ENCODE measurements at places on chromosomes 7 and 10. TPM values are rescaled to one million over a fixed set of nuclear protein-coding genes. Genes with fewer than 3 reads are reported as not detected.

The KAZALD1 gene
- 9.6 TPM for total RNA-seq

The LIPN gene
- not detected for total RNA-seq

DNA sequence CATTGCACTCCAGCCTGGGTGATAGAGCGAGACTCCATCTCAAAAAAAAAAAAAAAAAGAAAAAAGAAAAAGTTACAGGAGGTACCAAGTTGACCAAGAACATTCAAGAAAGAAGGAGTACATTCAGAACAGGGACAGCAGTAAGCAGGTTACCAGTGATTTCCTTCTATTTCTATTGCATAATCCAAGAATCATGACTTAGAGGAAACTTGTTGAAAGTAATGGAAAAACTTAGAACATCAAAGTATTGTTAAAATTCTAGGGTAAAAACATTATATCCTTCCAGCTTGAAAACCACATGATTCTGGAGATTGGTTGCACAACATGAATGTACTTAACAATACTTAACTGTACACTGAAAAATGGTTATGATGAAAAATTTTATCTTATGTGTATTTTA lies 25.2 kb downstream of the RAPGEF5 start:
- no peak for DNase-seq

DNA sequence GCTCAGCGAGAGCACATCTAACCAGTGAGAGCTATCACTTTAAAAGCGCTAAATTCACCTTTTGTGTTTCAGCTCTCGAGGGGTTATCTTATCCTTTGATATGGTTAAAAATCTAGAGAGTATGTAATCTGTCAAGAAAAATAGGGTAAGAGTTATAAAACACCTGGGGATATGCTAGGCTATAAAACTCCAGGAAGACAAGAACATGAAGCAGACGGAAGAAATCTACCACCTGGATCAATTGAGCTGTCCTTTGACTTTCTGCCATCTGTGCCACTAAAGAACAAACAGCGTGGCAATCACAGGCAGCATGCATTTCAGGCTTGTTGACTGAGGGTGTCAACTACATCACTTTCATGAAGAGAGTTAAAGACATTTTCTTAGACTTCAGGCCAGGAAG lies 83.1 kb downstream of the ZNF248 start:
- no peak for DNase-seq

DNA sequence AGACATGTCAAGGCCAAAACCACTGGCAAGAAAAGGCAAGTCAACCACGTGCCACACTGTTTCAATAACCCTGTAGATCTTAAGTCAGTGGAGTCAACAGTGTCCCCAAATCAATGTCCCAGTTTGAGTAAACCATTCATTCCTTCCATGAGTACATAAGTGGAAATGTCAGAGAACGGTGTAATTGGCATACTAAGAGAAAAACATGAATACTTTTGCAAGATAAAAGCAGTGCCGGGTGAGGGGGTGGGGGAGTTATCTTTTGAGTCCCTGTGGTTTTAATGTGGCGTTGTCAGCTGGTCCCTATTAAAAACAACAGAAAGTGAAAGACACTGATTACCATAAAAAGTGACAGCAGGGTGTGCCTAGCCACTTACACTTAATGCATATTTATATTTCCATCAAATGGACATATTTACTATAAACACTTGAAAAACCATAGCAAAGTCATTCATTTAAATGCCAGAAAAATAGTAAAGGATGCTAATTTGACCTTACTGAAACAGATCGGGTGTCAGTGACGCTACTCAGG lies 37.8 kb downstream of the RSU1 start:
- no peak for DNase-seq

DNA sequence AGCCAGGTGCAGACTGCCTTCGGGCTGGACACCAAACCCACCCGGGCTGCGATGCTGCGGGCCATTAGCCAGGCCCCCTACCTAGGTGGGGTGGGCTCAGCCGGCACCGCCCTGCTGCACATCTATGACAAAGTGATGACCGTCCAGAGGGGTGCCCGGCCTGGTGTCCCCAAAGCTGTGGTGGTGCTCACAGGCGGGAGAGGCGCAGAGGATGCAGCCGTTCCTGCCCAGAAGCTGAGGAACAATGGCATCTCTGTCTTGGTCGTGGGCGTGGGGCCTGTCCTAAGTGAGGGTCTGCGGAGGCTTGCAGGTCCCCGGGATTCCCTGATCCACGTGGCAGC lies 50.0 kb downstream of the VWA2 start:
- no peak for DNase-seq

The MAGI2 gene
- total RNA-seq: 5.8 TPM

GRCh38 chr10:125114761-125115391 lies 45.5 kb downstream of the CTBP2 start:
- DNase-seq: no peak

The PRPS1L1 gene
- total RNA-seq: not detected

GRCh38 chr10:123571978-123572377 lies 94.2 kb upstream of the GPR26 start:
- DNase-seq: no peak

The ENO4 gene
- 1.4 TPM for total RNA-seq

The PARP12 gene
- 58.5 TPM for total RNA-seq

The PILRA gene
- total RNA-seq: 2.3 TPM

DNA sequence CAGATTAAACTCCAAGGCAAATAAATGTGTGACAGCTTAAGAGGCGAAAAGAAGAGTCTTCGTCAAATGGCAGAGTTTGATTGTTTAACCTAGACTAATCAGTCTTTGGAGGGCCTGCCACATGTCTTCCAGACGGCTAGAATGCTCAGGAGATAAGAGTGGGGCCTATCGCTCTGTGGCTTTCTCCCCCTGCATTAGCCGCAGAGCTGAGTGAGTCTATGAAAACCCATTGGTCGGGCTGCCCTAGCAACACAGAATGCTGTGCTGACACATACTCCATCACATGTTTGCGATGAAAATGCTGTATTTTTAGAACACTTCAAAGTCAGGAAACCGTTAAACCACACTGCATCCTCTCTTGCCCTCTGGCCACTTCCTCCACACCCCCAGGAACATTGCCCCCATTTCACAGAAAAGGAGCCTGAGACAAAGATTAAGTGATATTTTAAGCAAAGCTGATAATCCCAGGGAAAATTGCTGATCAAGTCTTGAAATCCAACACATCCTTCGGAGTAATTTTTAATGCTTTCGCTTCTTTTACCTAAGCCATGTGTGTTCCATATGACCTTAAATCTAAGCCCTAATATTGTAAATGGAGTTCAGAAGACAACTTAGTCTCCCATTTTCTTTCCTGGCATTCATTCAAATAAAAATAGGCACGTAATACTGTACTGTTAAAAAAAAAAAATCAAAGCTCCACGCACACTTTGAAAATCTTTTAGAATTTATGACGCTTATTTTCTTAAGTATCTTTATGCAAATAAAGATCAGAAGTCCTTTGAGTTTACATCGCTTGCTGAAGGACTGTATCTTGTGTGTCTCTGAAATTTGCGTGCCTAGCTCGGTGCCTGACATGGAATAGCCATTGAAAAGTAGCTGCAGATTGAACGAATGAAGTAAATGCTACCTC lies 161.2 kb downstream of the CELF2 start:
- peak; percentile 88 for DNase-seq

- DNase-seq: peak; percentile 72
Observed at GRCh38 chr7:9192969-9193368, 759.6 kb downstream of the NXPH1 start.

GRCh38 chr10:132023092-132023811 lies 41.5 kb upstream of the BNIP3 start:
- DNase-seq: peak; percentile 26

DNA sequence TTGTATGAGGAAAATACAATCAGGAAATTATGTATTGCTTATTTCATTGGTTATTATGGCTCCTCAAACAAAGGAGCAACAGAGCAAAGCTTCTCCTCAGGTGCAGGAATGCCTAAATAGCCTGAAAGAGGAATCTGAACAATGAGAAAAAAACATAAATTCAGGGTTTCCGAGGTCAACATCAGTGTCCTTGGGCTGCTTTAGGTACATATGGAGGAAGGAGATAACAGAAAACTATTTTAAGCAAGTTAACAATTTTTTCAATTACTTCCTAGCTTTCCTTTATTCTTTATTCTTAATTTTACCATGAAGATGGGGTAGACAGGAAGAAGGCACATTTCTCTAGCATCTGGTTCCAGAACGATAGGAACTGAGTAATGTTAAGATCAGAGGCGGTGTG lies 14.0 kb downstream of the SLC16A9 start:
- no peak for DNase-seq

DNA sequence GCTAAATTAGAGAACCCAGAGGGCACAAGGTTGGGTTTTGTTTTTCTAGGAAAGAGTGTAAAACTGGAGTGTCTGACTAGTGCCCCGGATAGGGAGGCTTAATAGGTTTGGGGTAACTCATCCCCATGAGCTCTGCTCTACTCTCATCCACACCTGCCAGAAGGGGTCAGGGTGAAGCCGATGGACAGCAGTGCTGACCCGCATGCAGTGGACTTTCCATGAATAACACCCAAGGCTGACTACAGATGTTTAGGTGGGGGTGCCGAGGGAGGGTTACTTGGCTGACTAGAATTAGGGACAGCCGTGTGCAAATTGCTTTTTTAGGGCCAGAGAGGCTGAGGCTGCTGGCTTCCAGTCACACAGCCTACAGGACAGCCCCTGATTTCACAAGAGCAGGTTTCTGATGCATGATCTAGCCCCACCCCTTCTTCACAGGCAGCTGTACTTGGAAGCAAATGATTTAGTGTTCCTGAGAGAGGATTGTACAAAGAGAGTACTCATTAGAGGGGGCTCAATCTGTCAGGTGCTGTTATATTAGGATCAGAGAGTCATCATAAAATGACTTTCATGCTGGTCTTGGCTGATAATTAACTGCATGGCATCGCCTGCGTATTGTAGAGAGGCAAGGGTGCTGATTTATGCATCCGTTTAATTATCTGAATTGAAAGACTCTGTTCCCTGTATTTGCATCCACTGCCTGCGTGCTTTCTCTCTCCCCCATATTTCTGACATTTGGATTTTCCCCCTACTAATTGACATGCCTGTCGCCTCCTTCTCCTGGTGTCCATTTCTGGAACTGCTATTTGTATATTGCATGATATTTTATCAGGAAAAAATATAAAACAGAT lies 9.5 kb downstream of the INHBA start:
- DNase-seq: no peak

DNA sequence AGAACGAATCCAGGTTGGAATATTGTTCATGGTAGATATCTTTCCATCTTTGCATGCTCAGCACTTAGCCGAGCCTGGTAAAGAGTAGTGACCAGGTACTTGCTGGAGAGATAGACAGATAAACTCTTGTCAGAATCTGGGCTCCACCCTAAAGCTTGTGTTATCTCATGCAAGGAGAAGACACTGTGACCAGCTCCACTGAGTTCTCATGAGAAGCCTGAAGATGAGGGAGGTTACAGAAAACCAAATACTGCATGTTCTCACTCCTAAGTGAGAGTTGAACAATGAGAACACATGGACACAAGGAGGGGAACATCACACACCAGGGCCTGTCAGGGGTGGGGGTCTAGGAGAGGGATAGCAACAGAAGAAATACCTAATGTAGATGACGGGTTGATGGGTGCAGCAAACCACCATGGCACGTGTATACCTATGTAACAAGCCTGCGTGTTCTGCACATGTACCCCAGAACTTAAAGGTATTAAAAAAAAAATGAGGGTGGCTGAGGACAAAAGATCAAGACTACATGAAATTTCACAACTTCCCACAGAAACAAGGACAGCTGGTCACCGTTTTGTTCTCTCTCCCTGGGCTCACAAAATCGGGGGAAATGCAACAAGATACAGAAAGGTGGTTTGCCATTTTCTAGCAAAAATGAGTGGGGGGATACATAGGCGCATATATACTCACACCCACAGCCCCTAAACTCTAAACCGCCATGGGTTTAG lies 17.4 kb downstream of the DLG5 start:
- no peak for DNase-seq

DNA sequence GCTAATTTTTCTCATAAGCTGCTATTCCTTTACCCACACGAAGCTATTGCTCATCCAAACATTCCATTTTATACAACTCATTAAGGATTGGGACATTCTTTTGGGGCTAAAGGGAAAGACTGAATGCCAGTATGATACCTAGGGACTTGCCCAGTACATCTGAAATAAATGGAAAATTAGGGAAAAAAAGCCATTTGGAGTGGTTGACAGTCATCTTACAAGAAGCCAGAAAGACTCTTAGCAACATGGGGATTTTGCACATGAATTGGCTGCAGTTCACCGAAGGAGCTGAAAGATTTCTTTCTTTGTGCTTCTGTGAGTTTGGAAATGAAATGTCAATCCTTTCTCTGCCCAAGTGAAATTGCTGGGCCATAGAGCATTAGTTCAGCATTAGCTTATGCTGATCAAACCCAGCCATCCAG lies 43.3 kb upstream of the MTURN start:
- peak; percentile 88 for DNase-seq

GRCh38 chr10:26739071-26739631 lies 41.6 kb downstream of the PDSS1 start:
- DNase-seq: no peak

DNA sequence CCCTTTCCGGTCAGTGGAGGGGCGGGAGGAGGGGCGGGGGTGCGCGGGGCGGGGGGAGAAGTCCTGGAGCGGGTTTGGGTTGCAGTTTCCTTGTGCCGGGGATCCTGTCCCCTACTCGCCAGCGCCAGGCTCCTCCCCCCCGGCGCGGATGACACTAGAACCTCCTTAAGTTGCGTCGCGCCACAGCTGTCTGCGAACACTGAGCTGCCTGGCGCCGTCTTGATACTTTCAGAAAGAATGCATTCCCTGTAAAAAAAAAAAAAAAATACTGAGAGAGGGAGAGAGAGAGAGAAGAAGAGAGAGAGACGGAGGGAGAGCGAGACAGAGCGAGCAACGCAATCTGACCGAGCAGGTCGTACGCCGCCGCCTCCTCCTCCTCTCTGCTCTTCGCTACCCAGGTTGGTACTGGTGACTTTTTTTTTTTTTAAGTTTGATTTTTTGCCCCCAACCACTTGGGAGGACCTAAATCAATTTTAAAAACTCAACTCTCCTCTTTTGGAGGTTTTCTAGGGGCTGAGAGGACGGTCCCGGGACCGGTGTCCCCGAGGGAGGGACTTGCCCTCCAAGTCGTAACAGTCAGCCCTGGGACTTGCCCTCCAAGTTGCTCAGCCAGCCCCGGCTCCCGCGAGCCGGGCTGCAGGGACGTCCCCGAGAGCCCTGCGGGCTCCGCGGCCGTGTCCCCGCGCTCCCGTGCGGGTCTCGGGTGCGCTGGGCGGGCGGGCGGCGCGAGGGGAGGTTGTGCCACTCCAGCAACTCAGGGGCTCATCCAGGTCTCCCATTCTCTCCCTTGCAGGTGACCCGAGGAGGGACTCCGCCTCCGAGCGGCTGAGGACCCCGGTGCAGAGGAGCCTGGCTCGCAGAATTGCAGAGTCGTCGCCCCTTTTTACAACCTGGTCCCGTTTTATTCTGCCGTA lies at the start of gene GATA3:
TSS of gene GATA3 (plus strand) at position 195 of the 914 bp plus-strand sequence. CDS start 968 bp downstream, outside the sequence.
- DNase-seq: peak; percentile 68

GRCh38 chr7:151008143-151008510 lies 16.2 kb downstream of the ATG9B start:
- no peak for DNase-seq

The XRCC2 gene
- 1.6 TPM for total RNA-seq

- DNase-seq: peak; percentile 69
Observed at GRCh38 chr7:149261316-149261828, 624 bp upstream of the ZNF783 start.

GRCh38 chr7:135905858-135906257 lies 71.3 kb downstream of the MTPN start:
- no peak for DNase-seq

The FZD1 gene
- total RNA-seq: 6.8 TPM

- DNase-seq: no peak
Observed at GRCh38 chr7:99898836-99899235, 20.5 kb downstream of the TRIM4 start.
